NAMALWA (cell line): ENCODE measurements at places on chromosomes 1 and 21.

GRCh38 chr1:162944974-162945674 lies 84.1 kb upstream of the CCDC190 start:
- no peak for DNase-seq

- no peak for DNase-seq
Observed at GRCh38 chr1:206960676-206961386, 9.4 kb downstream of the FCAMR start.

DNA sequence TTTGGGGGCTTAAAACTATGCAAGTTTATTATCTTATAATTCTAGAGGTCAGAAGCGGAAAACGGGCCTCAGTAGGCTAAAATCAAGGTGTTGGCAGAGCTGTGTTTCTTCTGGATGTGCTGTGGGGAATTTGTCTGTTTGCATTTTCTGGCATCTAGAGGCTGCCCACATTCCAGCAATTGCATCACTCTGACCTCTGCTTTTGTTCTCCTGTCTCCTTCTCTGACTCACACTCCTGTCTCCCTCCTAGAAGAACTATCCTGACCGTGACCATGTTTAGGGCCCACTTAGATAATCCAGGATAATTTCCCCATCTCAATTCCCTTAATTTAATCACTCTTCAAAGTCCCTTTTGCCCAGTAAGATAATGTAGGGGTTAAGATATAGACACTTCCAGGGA lies 127.4 kb upstream of the DEPDC1 start:
- no peak for DNase-seq

- DNase-seq, result no peak
Observed at GRCh38 chr21:36135391-36136102, 668 bp downstream of the CBR3 start.

- no peak for DNase-seq
Observed at GRCh38 chr1:156463874-156464273, 36.7 kb downstream of the MEF2D start.

DNA sequence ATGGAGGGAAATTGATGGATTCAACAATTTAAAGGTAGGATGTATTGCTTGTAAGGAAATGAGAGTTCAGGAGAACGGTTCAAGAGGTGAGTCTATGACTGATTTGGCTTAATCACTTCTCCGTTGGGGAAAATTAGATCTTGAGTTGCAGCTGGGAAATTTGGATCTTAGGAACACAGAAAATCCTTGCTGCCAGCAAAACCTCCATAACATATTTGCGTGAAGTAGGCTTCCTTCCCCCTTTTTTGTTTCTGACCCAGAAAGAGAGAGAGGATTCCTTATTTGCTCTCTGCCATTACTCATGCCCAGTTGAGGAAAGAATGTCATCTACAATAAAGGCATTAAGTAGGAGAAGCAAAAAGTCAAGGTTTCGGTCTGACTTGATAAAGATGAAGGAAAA lies 73.5 kb upstream of the PDC start:
- DNase-seq, result no peak

DNA sequence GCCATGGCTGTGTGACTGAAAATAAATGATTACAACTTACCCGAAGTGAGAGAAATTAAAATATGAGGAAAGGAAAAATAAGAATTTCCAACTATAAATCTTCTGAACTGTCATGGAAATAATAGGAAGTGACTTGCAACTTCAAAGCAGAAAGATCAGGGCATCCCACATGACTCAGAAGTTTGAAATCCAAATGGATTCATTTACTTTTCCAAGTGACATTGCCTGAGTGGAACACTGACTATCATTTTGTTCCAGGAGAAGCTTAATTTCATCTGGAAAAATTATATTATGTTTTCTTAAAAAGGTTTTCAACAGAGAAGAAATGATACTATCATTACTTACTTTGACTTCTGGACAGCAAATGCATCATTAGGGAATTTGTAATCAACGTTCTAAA lies 110.8 kb downstream of the GREM2 start:
- DNase-seq, result no peak

- no peak for DNase-seq
Observed at GRCh38 chr1:65372557-65372956, 47.9 kb upstream of the LEPR start.

GRCh38 chr1:245393694-245394093 lies 238.9 kb downstream of the KIF26B start:
- DNase-seq, result no peak

DNA sequence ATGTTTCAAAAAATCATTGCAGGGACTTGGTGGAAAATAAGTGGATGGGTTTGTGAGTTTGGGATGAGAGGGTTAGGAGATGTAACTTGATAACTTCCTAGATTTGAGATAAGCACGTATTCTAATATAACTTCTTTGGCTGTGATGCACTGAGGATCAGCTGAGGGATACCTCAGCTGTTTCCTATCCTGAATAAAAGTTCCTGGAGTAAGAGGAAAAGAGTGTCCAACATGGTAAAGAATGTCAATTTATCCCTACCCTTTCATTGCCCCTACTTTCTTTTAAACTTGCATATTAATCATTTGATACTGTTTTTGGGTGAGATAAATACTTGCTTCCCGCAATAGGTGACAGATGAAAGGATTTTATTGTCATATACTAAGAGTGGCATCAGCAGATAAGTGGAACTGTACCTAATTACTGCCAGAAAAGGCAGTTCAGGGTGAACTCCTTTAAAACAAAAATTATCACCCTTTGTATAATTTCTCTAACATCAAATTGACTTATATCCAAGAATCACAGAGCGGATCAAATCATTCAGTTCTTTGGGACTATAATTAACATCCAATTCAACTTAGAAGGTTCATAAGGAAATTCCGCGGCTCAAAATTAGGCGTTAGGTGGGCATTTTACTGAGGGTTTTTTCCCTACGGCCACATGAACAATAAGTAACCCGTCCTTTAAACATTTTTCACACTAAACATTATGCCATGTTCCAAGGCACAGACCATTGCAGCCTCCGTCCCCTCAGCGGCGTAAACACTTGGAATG lies 1.4 kb upstream of the SUCO start:
- DNase-seq, result no peak

GRCh38 chr1:108962681-108963051 lies 618 bp downstream of the CLCC1 start:
- no peak for DNase-seq

GRCh38 chr1:210663730-210664573 lies 335.2 kb downstream of the HHAT start:
- DNase-seq, result no peak

GRCh38 chr21:15140321-15141019 lies 75.7 kb upstream of the NRIP1 start:
- DNase-seq, result no peak

DNA sequence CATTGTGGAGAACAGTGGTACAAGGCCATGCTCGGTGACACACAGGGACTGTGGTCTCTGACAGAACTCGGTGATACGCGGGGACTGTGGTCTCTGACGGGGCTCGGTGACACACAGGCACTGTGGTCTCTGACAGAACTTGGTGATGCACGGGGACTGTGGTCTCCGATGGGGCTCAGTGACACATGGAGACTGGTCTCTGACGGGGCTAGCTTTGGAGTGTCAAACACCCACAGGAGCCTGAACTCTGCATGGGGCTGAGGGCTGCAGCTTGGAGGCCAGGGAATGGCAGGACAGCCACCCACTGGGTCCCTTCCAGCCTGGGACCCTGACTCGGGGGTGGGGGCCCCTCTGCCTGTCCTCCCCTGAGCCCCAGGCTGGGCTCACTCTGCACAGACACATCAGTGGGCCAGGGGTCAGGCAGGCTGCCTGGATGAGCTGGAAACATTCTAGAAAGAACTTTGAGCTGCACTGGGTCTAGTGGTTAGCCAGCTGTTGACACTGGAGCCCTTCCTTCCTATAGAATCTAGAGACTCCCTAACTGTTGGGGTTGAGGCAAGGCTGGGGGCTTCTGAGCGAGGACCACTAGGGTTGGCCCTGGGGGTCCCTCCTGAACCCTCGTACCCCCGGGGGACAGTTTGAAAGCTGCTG lies 49.8 kb downstream of the DISP3 start:
- DNase-seq, result no peak

DNA sequence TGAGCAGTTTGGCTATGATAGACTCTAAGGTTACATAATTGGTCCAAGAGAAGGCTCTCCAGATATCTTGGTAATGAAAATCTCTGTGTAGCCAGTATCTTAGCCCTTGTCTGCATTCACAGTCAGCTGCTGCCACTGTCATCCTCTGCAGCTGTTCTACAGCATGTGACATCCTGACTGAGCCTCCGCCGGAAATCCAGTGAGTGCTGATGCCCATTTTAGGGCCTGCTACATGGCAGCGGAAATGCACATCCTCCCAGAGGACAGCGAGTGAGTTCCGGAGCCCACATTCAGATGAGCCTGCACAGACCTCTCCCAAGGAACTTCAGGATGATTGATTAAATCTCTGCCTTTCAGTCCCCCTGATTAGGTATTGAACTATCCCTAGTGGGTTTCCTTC lies 237.1 kb downstream of the HHIPL2 start:
- no peak for DNase-seq

DNA sequence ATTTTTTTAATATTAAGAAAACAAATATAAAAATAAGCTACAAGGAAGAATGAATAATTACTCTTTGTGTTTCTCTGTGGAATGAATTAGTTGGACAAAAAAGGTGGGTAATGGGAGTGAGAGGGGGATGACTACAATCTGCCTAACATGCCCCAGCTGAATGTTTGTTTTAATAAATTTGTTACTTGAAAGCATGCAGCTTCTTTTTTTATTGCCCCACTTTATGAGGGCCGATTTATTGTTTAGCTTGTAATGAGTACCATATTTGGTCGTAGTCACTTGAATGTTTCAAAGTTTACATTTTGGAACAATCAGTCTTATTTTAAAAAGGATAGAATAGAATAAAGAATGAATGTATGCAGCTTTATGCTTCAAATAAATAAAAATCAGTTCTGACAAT lies 197.4 kb downstream of the LBR start:
- no peak for DNase-seq

- DNase-seq, result no peak
Observed at GRCh38 chr1:198838022-198838342, 199.1 kb downstream of the PTPRC start.

- no peak for DNase-seq
Observed at GRCh38 chr1:108892356-108893140, 15.8 kb downstream of the GPSM2 start.

DNA sequence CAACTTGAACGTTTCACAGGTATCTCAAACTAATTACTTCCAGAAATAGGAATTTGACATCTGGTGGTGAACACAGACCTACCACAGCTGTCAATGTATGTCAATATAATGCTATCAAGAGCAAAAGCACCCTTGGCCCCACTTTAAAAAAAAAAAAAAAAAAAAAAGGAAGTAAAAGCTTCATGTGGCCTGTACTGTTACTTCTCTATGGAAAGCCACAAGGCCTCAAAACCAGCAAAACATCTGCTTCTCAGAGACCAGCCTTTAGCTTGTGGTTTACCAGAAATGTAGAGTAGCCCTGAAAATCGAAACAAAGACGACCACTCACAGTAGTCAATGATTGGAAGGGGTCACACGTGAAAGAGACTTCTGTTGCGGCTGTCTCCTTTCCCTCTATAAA lies 109.6 kb downstream of the SLC45A1 start:
- peak; percentile 98 for DNase-seq
